Activated CD8-positive, alpha-beta T cell treated with anti-CD3 and anti-CD28 coated beads, Interleukin-2, amount 10 ng/mL, durations not matched to agents 7 days and 5 days (primary cell): ENCODE measurements at places on chromosomes 11 and 22. TPM values are rescaled to one million over a fixed set of nuclear protein-coding genes. Genes with fewer than 3 reads are reported as not detected.

DNA sequence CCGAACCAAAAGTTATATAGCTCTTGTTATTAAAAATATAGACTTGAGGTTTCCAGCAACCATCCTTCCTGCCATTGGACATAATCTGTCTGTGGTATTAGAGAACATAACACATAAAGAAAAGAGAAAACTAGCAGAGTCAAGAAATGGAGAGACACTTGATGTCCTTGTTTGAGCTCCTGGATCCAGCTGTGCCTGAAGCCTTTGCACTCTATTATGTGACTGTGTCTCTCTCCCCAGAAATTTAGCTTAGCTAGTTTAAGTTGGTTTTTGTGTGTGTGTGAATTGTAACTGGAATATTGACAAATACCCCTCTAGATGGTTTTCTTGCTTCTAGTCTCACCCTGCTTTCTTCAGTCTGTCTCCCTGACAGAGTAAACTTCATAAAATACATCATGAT, 61.6 kb downstream of the SC5D start:
- peaks cover 9% of the 10 kb centered on the region for H3K27me3 ChIP-seq
- DNase-seq, result no peak
- H3K4me1 ChIP-seq, result no peaks in the 10 kb centered on the region
- H3K27ac ChIP-seq, result no peak overlapping the region

GRCh38 chr22:20979243-20979809, 2.8 kb upstream of the LZTR1 start:
- H3K27ac ChIP-seq, result peak overlapping the region; percentile 57
- peaks cover 38% of the 10 kb centered on the region for H3K4me1 ChIP-seq
- DNase-seq, result peak; percentile 74
- H3K27me3 ChIP-seq, result peaks cover 2% of the 10 kb centered on the region
- H3K4me3 ChIP-seq, result peak overlapping the region; percentile 40

GRCh38 chr22:20542736-20543135, 35.3 kb downstream of the MED15 start:
- peak overlapping the region; percentile 2 for H3K27ac ChIP-seq
- no peak overlapping the region for H3K4me3 ChIP-seq
- peaks cover 40% of the 10 kb centered on the region for H3K4me1 ChIP-seq
- no peak for DNase-seq
- no peaks in the 10 kb centered on the region for H3K27me3 ChIP-seq

DNA sequence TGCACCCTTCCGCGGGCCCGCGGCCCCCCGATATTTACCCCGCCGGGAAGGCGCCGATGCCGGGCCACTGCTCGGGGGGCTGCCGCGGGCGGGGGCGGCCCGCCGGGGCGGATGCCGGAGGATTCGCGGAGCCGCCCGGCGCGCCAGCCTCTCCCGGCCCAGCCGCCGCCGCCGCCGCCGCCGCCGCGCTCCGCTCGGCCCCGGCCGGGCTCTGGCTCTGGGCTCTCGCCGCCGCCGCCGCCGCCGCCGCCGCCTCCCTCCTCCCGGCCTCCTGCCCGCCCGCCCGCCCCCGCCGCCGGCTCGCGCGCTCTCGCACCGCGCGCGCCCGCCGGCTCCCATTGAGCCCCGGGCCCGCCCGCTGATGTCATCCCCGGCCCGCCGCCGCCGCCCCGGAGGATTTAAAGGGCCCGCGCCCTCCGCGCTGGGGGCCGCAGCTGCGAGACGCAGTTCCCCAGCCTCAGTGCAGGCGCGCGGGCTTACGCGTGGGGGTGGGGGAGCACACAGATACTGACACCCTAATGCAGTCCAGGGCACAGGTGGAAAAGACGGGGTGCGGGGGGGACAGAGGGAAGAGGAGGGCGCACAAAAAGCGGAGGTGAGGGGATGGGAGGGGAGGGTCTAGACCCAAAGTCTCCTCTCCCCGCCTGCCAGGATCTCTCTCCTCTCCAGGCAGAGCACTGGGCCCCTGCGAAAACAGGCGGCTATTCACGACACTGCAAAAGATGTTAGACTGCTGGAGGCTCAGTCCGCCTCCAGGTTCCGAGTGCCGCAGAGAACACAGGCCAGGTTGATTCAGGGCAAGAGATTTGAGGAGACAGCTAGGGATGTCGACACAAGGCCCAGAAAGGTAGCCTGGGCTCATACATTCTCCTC, at the start of gene CSNK1E:
TSS of gene CSNK1E (minus strand) at position 312 of the 873 bp plus-strand sequence. CDS start 3,276 bp downstream, outside the sequence.
- H3K4me3 ChIP-seq, result peak within 1 kb of the TSS; percentile 80
- H3K27me3 ChIP-seq, result no peaks in the 10 kb centered on the region
- H3K27ac ChIP-seq, result peak within 1 kb of the TSS; percentile 89
- peaks cover 11% of the 10 kb centered on the region for H3K36me3 ChIP-seq
- peaks cover 45% of the 10 kb centered on the region for H3K4me1 ChIP-seq
- peak; percentile 74 for DNase-seq

SAA4 gene
- total RNA-seq, result not detected

C22orf42 gene
- not detected for total RNA-seq

FADS1 gene
- 84.1 TPM for total RNA-seq

P2RY2 gene
- not detected for total RNA-seq

OR8A1 gene
- not detected for total RNA-seq
